ENCODE measurements at places on chromosomes 5 and 9.

DNA sequence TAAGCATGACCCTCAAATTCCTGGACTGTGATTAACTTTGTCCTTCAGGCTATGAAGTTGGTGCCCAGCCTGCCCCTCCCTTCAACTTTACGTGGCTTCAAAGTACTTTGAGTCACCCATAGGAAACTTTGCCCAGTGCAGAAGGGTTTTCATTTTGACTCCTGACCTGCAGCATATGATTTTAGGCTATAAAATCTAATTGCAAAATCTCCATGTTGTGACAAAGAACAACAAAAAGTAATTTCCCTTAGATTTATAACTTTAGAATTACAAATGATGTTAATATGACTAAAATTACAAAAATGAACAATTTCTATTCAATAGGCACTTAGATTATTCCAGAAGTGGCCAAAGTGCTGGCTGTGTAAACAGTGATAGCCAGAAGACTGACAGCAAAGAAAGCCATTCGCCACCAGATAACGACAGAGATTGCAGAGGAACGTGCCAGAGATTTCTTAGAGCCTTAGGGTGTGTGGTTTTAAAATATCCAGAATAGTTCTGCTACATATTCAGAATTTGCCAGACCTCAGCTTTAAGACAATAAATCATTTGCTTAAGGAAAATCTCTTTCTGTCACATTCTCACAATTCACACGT, 197.4 kb downstream of the SEMA5A start:
- no peak for DNase-seq

- no peak for DNase-seq
These were observed 290.3 kb downstream of the EBF1 start for GRCh38 chr5:158809310-158809850.

DNA sequence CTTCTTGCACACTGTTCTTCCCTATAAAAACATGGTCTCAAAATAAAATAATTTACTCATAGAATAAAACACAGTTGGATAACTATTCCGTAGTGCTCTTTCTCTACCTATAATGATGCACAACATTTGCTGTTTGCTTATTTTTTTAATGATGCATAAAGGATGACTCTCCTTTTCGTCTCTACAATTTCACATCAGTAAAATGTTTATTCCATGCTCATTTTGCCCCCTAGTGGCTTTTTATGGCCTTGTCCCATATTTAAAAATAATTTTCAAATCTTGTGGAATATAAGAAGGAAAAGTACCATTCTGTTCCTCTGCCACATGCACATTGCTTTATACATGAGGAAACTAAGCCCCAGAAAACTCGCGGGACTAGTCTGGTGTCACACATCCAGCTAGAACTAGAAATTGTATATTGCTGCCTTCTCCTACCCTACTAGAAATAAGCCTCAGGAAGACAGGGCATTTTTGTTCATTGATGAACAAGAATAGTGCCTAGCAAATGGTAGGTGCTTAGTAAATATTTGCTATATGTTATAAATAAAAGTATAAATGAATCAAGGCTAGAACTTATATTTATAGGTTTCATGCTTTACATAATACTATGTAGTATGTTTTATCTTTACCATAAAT, 12.7 kb downstream of the KCTD16 start:
- no peak for DNase-seq

DNA sequence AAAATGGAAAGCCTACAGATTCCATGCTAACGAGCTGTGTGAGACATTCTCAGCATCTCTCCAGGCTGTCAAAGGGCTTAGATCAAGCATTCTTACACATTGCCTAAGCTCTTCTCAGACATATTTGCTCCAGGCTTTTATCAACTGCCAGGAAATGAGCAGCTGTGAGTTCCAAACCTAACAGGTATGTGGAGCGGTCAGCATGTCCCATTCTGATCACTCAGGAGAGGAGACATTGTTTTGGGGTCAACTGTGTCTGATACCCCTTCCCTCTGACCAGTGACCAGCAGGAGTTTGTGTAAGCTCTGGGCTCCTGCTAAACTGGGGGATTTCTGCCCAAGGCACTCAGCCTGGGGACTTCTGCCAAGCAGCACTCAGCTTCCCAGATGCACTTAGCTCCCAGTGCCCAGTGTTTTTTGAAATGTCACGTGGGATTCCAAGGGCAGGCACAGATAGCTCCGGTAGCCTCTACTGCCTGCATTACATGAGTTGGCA, 229.1 kb downstream of the SEC61B start:
- no peak for DNase-seq

DNA sequence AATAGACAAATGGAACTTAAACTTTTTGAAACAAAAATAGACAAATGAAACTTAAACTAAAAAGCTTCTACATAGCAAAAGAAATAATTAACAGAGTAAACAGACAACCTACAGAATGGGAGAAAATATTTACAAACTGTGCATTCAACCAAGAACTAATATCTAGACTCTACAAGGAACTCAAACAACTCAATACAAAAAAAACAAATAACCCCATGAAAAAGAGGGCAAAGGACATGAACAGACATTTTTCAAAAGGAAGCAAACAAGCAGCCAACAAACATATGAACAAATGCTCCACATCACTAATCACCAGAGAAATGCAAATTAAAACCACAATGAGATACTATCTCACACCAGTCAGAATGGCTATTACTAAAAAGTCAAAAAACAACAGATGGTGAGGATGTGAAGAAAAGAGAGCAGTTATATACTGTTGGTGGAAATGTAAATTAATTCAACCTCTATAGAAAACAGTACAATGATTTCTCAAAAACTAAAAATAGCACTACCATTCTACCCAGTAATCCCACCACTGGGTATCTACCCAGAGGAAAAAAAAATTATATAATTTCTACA, 170.8 kb upstream of the RGMB start:
- DNase-seq, result no peak
